ENCODE measurements at places on chromosomes 4 and X.

DNA sequence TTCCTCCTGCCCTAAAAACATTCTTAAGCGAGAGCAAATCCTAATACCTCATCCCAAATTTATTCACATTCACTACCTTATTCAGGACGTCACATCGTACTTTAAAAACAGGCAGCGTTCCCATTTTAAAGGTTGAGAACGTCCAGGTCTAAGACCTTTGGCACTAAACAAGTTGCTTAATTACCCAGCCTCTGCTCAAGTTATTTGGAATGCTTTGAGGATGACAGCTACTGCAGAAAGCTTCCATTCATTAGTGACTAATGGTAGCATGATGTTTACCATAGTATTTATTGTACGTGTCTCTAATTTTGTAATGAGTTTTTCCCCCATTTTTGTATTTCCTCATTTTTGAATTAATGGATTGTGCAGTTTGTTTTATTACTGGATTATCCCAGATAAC lies 1.5 kb downstream of the USP38 start:
- DNase-seq, result no peak

GRCh38 chrX:104130808-104131207 lies 18.5 kb downstream of the ZCCHC18 start:
- no peak for DNase-seq

- DNase-seq, result no peak
Observed at GRCh38 chr4:188414441-188414840, 275.2 kb downstream of the TRIML1 start.

DNA sequence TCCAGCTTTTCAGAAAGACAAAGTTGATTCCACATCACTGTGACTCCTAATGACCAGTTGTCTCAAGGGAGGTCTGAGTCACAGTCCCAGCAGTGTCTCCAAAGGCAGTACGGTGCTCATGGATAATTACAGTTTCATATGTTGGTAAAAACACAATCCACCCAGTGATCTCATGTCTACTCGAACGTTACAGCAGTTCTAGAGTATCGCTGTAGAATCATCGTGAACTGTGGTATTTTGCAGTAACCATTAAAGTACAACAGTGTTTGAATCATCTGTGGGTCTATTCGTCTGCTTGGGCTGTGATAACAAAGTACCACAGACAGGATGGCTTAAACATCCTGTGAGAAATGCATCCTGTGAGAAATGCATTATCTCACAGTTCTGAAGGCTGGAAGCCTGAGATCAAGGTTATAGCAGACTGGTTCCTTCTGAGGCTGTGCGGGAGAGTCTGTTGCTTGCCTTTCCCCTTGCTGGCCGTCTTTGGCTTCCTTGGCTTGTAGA lies 121.1 kb upstream of the SORBS2 start:
- DNase-seq, result no peak

DNA sequence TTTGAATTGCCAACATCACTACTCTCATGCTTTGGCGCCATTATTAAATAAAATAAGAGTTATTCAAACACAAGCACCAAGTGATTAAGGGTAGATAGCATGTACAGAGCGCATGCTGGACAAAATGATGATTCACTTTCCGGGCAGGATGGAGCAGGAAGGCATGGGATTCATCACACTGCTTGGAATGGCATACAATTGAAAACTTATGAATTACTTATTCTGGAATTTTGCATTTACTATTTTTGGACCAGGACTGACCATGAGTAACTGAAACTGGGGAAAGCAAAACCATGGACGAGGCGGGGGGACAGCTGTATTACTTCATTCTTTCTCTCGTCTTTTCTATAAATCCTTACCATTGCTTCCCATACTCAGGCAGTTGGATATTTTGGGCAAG lies 28.5 kb upstream of the FGF5 start:
- DNase-seq, result no peak

- no peak for DNase-seq
Observed at GRCh38 chrX:75623535-75623934, 100.7 kb upstream of the ZDHHC15 start.

- no peak for DNase-seq
Observed at GRCh38 chr4:99324979-99325378, 3.8 kb upstream of the ADH1B start.

- DNase-seq, result no peak
Observed at GRCh38 chr4:48725414-48725813, 54.7 kb downstream of the FRYL start.

GRCh38 chr4:85005865-85006377 lies 39.4 kb upstream of the WDFY3 start:
- DNase-seq, result no peak

DNA sequence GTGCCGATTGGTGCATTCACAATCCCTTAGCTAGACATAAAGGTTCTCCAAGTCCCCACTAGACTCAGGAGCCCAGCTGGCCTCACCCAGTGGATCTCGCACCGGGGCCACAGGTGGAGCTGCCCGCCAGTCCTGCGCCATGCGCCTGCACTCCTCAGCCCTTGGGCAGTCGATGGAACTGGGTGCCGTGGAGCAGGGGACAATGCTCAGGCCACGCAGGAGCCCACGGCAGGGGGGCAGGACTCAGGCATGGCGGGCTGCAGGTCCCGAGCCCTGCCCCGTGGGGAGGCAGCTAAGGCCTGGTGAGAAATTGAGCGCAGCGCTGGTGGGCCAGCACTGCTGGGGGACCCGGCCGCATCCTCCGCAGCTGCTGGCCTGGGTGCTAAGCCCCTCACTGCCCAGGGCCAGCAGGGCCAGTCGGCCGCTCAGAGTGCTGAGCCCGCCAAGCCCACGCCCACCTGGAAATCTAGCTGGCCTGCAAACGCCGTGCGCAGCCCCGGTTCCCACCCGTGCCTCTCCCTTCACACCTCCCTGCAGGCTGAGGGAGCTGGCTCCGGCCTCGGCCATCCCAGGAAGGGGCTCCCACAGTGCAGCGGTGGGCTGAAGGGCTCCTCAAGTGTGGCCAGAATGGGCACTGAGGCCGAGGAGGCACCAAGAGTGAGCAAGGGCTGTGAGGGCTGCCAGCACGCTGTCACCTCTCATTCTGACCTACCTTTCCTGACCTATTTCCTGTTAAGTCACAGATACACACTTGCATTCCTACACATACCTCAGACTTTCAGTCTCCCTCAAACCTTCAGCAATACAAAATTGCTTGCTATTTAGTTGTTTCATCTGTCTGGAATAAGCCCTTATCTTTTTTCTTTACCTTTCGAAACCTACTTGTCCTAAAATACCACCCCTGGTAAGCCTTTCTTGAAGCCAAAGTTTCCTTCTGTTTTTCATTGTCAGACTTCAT lies 20.7 kb downstream of the UBE2K start:
- DNase-seq, result no peak

- DNase-seq, result no peak
Observed at GRCh38 chrX:42289492-42290385, 366.4 kb upstream of the CASK start.

DNA sequence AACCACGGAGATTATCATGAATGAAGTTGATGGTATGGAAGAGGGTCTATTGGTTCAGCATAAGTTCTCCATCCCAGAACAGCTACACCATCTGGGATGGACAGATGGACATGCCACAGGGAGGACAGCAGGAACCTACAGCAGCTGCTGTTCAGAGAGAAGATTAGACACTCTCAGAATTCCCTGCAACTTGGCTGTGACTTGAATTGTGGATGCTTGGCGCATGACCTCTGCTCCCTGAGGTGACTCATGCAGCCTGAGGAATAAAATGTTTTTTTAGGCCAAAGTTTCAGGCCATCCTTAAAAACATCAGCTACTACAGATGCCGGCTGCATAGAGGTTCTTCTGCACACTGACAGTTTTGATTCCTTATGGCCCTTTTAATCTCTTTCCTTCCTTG lies 97.3 kb downstream of the RS1 start:
- DNase-seq, result no peak

DNA sequence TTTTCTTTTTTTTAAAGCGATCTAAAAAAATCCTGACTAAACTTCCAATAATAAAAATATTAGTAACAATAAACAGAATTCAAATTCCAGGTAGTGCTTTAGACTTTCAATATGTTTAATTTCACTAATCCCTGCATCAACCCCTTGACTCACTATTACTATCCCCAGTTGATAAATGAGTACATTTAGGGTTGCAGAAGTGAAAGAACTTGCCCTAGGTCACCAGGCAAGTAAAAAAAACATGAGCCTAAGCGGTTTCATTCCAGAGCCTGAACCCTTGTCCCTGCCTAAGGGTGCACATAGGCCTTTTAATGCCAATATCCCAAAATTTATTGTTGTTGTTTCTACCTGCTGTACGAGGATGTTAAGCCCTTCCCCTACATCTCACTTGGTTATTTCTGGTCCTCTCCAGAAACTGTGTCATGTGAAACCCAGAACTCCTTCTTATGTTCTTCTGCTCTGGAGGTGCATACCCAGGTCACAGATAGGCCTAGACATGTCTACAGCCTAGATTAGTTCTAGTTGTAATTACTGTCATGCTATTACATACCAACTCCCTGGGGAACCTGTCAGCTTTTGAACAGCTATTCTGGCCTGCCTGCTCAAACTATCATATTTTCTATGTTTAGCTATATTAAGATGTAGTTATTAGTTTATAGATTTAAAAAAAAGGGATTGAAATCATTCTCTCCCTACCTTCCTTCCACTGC lies 244.5 kb upstream of the PITX2 start:
- DNase-seq, result no peak

DNA sequence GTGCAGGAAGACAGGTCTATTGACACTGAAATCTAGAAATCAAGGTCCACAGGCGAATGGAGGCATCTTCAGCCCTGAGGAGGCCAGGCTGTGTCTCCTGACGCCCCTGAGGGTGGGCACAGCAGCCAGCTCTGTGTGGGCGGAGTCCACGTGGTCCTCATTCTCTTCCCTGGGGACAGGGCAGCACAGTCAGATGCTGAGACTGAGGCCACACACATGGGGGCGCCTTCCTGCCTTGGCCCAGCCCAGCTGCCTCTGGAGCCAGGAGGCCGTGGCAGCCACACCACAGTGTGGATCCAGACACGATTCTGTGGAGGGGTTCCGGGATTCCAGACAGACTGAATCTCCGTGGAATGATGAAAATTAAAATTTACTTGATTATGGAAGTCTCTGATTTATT lies 20.8 kb downstream of the FGFR3 start:
- DNase-seq, result no peak

DNA sequence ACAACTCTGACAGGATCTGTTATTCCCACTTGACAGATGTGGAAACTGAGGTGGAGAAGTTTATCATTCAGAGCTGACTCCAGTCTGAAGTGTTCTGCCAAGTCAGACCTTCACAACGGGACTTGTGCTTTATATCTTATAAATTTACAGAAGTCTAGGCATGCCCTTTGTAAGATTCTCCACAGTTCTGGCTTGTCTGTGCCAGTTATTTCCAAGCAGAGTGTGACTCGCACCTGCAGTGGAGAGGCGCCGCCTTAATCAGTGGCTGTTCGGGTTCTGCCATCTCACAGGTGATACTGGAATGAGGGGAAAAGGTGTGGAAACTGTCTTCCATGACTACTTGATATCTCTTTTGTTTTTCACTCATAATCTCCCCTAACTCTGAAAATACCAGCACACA lies 63.2 kb downstream of the CPEB2 start:
- no peak for DNase-seq

GRCh38 chr4:56701161-56701480 lies 20.0 kb upstream of the HOPX start:
- no peak for DNase-seq

GRCh38 chrX:81206476-81206875 lies 4.6 kb downstream of the SH3BGRL start:
- no peak for DNase-seq

DNA sequence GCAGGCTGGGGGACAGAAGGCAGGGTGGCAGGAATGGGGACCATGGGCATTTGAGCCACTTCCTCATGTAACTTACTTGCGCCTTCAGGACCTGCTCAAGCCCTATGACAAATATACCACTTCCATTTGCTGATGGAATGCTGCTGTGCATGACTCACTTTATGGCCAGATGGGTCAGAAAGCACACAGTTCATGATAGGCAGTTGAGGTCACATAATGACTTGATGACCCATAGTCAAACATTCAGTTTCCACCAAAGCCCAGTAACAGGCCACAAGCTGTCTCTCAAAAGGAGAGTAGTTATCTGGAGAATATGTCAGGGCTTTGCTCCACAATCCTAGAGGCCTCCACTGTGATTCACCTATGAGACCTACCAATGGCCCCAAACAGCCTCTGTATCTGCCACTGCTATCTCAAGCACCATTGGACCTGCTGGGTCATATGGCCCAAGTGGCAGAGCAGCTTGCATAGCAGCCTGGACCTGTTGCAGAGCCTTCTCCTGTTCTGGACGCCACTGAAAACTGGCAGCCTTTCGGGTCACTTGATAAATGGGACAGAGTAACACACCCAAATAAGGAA lies 5.3 kb upstream of the PAPSS1 start:
- DNase-seq, result no peak

DNA sequence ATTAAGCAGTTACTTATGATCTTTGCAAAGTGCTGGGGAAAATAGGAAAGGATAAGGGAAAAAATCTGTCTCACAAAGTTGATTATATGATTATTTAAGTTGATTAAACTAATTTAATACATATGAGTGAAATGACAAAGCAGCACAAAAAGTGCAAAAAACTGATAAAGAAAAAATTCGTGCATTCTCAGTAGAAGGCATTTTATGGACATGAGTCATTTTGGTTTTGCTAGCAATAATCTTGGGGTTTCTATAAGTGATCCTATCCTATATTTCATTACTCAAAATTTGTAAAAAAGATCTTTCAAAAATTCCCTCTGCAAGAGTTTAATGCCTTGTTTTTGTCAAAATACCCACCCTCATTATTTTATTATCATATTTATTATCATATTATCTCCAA lies 224.2 kb upstream of the ANXA10 start:
- DNase-seq, result no peak

- no peak for DNase-seq
Observed at GRCh38 chrX:85309717-85310116, 65.9 kb downstream of the ZNF711 start.

DNA sequence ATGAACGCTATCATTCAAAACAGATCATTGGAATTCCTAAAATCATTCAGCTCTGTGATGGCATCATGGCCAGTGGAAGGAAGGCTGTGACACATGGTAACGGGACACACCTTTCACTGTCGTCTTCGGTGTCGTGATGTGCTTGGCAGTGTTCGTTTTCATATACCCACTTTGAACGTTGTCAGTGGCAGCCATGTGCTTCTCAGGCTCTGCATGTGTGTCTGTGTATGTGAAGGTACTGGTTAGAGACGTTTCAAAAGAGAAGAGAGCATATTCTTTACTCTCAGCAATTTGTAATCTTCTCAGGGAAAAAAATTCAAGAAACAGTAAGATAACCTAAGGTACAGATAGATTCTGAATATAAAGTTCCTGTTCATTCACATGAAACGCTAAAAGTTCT lies 70.6 kb upstream of the MSANTD1 start:
- DNase-seq, result no peak

- no peak for DNase-seq
Observed at GRCh38 chr4:87002682-87003043, 67.9 kb downstream of the AFF1 start.

DNA sequence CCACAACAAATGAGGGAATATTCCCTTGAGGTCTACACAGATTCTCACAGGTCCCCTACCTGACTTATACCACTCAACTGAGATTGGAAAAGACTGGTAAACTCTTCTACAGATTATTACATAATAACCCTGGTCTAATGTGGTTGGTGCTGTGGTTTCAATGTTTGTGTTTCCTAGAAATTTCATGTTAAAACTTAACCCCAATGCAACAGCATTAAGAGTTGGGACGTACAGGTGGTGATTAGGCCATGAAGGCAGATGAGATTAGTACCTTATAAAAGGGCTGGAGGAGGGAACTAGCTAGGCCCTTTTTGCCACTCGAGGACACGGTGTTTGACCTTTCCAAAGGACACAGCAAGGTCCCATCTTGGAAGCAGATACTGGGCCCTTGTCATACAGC lies 84.3 kb upstream of the TAPT1 start:
- no peak for DNase-seq

Measured in left renal pelvis (tissue), 4 donors.